Stimulated activated CD8-positive, alpha-beta memory T cell treated with anti-CD3 and anti-CD28 coated beads, Interleukin-2, amount 100 ng/mL, for 48 hours (primary cell): ENCODE measurements at places on chromosomes 11 and 22.

DNA sequence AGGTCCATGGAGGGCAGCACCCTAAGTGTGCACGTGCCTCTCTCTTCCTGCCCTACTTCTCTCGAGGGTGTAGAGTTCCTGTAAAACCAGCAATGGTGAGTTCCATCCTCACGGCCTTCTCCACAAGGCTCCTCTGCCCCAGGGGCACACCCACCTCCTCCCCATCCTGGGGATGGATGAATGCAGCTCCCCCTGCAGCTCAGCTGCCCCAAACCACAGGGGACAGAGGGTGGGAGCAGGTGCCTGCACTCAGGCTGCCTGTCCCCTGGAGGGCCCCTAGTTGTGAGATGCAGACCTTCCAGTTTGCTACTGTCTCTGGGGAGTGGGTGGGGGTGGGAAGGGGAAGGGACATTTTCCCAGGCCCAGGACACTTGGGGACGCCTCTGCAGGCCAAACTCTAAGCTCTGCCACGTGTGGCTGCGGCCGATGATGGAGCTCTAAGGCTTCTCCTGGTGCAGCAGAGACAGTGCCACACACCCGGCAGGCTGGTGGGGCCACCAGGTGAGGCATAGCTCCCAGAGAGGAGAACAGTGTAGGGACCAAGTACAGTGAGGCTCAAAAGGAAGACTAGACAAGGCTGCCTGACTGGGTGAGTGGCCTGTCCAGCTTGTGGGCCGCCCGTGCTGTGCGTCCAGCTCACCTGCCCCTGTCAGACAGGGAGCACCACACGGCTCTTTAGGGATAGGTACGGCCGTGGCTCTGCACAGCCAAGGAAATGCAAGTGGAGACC lies 540.9 kb downstream of the TBC1D22A start:
- DNase-seq = no peak

DNA sequence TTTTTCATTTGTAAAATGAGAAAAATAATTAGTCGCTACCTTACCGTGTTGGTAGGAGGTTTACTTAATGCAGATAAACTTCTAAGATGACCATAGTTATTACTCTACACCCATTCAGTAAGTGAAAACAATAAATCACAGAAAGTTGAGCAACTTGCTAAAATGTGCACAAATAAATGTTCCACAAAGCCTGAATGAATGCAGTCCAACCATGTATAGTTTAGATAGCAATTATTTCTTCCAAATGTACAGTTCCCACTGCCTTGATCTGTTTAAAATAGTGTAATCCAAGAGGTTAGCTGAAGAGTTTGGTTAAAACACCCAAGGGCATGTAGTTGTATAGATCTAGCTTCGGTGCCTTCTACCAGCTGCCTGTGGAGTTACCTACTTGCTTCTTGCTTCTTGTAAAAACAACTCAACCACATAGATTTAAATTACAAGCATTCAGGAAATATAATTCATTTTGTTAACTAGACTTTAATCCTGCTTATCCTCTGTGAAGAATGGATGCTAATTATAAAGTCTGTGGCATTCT lies 106.3 kb upstream of the CARD18 start:
- DNase-seq = no peak

- DNase-seq = no peak
These were observed 5.8 kb downstream of the ARSA start for GRCh38 chr22:50621948-50622722.

DNA sequence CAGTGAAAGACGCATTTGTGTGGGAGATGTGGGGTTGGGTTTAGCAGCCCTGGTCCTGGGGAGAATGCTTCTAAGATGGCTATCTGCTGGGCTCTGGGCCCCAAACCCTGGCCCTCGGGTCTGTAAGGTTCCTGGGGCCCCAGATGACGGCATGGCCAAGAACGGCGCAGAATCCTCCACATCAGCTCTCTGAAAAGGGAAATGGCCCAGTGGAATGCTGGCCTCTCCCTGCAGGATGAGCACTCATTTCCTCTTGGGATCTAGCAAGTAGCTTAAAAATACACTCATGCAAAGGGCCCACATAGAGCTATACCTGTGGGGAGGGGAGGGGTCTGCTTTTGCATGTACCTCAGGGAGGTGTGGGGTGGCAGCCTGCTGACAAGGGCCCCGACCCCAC lies 37.5 kb upstream of the LINC01488 start:
- DNase-seq = no peak

DNA sequence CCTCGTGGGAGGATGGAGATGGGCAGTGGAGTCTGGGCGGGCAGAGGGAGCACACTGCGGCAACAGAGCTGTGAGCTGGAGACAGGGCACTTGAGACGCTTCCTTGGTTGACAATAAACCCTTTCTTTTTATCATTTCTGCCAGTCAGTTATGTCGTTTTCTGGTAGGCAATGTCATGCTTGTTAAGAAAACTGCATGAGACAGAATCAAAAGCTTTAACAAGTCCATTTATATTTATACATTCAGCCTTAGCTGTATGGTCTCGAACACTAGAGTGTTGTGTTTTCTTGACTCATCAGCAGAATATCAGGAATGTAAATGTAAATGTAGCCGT lies 31.9 kb downstream of the PPFIA1 start:
- no peak for DNase-seq

GRCh38 chr11:110467556-110467955 lies 37.8 kb downstream of the FDX1 start:
- no peak for DNase-seq
